AG09319 (cell line): ENCODE measurements at places on chromosomes 12 and 14.
A peak's percentile ranks its signal among the peaks of the same experiment; 100 is the strongest.

- DNase-seq: no peak
Measured at GRCh38 chr12:113569806-113570205, 98.1 kb upstream of the LHX5 start.

GRCh38 chr12:51901121-51901817, 6.0 kb upstream of the ACVRL1 start:
- no peak for DNase-seq

DNA sequence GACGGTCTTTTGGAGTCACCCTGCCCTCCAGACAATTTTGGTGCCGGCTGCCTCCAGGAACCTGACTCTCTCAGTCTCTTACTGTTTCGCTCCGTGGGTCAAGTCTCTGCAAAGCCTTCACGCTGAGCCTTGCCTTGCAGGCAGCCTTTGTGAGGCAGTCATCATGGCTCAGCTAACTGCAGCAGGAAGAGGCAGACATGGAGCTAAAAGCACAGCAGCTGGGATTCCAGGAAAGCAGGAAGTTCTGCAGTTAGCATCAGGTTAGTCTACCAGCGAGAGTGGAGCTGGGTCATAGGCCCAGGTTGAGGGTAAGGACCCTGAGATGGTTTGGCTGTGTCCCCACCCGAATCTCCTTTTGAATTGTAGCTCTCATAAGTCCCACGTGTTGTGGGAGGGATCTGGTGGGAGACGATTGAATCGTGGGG, 305.4 kb downstream of the PCNX1 start:
- DNase-seq: no peak

DNA sequence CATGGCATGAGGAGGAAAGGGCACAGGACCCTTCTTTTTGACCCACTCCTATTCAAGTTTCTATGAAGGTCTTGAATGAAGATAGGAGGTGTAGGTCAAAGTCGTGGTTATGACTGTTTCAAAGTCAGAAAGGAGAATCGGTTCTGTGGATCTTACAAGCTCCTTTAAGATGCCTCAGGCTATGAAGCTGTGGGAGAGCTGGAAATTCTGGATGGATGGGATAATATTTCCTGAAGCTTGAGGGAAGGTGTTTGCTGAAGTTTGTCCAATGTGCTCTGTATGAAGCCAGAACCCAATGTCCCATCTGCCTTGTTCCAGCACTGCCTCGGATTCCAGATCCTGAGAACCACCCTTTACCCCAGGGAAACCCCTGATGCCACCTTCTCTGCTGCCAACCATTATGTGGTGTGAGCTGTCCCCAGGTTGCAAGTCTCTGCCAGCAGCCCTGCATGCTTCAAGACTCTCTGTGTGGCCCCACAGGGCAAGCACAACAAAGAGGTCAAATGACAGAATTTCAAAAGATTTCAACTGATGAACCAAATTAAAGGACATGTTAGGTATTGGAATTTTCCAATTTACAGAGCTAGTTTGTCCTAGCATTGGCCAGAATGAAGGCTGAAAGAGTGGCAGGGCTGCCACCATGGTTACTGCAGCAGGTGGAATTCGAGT, 472.0 kb downstream of the RGS6 start:
- DNase-seq: no peak

- no peak for DNase-seq
Measured at GRCh38 chr12:68835333-68835908, 27.4 kb downstream of the MDM2 start.

DNA sequence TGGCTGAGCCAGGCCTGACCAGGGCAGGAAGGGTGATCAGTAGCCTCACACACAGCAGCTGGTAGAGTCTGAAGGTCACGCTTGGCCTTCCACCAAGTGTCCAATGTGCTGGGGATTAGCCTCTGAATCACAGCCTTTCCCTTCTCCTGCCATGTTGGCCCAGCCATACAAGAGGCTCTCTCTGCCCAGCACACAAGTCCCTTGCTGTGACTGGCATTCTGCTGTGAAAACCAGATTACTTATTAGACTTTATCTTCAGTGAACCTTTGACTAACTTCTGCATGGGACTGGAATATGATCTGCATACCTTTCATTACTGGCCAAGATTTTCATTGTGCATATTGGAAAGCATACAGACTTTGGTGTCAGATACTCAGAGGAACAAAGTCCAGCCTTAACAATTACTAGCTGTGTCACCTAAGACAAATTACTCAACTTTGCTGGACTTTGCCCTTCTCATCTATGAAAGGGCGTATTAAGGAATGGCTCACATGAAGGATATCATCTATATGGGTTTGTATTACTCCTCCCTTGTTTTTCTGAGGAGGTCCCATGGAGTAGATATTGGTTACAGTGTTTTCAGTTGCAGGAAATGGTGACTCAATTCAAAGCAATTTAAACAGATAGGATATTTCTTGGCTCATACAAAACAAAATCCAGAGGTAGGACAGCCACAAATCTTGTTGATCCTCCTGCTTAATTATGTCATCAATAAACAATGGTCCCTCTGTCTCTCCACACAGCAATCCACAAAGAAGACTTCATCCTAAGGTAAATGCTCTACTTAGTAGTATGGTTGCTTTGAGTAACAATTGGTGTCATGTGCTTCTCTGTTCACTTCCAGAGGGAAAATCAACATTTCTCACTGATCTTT, 99.6 kb downstream of the DYRK2 start:
- DNase-seq: peak; percentile 41

DNA sequence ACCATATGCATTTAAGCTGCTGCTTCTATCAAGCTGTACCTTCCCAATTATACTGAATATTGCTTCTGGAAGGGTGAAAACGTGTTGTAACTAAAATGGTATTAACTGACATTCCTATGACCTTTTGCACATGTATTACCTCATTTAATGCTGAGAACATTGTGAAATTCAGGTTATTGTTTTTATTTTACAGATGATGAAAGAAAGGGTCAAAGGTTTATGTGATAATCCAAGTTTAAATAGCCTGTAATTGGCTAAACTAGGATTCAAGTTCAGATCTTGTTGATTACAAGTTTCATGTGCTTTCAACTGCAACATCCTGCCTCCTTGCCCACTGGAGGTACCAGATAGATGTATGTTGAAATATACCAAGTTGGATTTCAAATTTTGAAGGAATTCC, 433.3 kb upstream of the PRICKLE1 start:
- DNase-seq: no peak

GRCh38 chr12:25875661-25876060, 82.8 kb upstream of the RASSF8 start:
- no peak for DNase-seq

GRCh38 chr14:77562681-77563080, 53.8 kb downstream of the SPTLC2 start:
- DNase-seq: peak; percentile 60

GRCh38 chr14:22226381-22226780, 362.6 kb downstream of the DAD1 start:
- no peak for DNase-seq

DNA sequence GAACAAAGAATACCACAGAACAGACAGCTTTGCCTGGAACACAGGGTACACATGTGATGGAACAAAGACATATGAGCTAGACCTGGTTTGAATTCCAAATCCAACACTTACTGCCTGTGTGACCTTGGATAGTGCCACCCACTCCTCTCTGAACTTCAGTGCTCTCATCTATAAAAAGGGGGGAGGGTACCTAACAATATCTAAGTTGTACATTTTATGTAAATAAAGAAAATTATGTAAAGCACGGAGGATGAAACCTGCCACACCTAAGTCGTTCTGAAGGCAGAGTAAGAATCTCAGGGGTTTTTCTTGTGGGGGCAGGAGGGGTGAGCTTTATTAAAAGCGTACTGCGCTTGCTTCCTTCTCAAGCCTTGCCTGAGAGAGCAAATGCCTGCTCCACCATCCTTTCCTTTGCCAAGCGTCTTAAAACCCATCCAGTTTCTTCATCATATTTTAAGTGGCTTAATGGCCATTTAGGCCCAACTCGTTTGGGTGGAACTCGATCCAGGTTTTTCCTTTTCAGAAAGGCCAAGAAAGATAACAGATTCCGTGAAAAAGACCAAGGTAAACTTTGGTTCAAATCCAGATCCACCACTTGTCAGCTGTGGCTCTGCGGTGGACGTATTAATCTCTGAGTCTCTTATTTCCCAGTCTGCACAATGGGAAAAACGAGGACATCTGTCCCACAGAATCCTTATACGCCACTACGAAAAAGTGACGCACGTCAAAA, 946 bp downstream of the DDX24 start:
- DNase-seq: no peak

DNA sequence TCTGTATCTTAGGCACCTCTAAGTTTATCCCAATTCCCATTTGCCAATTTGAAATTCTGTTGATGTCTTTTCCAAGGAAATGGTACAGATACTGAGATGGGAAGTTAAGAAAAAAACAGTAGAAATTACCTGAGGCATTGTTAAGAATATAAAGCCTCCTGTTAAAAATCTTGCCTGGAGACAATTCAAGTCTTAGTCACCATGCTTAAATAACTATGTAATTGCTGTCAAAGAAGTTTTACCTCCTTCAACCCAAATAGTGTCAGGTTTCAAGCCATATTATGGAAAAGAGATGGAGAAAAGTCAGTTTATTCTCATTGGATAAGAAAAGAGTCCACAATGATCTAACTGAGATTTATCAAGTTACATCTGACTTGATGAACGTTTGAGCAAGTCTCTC, 974.7 kb downstream of the GALC start:
- no peak for DNase-seq

DNA sequence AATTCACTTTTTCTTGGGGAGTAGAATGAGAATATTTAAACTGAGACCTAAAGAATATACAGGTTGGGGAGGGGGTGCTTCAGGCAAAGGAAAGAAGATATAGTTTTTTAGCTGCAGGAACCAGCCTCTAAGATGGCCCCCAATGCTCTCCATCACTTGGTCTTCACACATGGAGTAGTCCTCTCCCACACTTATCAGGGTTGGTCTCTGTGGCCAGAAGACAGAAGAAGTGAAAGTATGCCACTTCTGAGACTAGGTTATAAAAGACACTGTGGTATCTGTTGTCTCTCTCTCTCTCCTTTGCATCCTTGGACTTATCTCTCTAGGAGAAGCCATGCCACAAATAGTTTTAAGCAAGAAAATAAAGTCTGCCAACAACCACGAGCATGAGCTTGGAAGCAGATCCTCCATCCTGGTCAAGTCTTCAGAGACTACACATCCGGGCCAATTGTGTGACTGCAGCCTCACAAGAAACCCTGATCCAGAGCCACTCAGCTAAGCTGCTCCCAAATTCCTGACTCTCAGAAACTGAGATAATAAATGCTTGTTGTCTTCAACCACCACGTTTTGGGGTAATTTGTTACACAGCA, 18.0 kb downstream of the PUS7L start:
- no peak for DNase-seq

DNA sequence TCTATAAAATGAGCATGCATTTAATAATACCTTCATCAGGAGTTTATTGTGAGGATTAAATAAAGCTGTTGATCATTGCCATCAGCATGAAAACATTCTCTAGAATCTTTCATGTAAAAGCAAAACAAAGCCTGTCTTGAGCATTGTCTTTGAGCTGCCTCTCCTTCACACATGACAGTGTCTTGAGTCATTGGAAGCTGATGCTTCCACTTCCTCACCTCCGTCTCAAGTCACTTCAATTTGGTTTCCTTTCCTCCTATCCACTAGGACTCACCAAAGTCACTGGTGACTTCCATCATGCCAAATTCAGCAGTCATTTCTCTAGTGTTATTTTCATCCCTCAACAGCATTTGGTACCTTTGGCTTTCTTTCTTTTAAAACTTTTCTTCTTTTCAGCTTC, 31.6 kb upstream of the MYBPC1 start:
- no peak for DNase-seq

DNA sequence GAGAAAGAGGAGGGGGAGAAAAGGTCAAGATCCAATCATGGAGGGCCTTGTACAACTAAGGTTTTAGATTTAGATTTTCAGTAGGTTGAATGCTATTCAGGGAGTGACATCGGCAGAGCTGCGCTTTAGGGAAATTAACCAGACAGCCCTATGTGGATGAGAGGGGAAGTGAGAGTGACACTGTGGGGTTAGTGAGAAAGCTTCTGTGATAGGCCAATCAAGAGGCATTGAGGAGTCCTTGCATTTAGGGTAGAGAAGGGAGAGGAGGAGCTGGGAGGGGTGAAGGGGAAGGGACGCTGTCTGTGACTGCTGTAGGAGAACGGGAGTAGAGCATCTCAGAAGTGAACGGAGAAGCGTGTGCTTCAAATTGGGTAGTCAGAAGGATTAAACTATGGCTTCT, 3.4 kb downstream of the HSD17B6 start:
- DNase-seq: no peak

DNA sequence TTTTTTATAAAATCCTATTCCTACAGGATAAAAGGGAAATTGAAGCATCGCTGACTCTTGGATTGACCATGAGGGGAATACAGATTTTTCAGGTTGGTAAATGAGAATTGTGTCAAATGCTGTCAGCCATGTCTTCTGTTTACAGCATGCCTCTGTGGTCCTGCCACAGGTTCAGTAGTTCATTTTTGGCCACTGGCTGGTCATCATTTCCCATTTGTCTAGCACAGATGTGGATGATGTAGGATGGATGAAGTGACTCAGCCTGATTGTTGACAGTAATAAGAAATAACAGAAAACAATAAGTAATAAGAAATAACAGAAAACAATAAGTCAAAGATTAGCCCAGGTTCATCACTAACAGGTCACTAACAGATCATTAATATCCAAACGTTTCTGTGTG, 59.8 kb downstream of the FRMD6 start:
- DNase-seq: no peak

DNA sequence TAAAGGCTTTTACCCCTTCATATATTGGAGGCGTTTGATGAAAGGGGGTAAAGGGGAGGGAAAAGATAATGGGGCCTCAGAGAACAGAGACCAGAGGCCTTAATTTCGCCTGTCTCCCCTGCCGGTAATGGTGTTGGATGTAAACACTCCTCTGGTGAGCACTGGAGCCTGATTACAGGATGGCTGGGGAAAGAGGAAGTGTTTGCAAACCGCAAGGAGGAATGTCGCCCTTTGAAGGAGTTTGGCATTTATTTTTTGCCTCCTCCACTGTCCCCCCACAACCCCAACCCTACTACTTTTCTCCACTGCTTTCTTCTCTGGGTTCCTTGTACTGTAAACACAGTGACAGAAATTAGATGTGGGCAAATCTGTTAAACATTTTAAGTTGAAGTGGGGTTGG, 211.9 kb upstream of the TBX3 start:
- DNase-seq: no peak

DNA sequence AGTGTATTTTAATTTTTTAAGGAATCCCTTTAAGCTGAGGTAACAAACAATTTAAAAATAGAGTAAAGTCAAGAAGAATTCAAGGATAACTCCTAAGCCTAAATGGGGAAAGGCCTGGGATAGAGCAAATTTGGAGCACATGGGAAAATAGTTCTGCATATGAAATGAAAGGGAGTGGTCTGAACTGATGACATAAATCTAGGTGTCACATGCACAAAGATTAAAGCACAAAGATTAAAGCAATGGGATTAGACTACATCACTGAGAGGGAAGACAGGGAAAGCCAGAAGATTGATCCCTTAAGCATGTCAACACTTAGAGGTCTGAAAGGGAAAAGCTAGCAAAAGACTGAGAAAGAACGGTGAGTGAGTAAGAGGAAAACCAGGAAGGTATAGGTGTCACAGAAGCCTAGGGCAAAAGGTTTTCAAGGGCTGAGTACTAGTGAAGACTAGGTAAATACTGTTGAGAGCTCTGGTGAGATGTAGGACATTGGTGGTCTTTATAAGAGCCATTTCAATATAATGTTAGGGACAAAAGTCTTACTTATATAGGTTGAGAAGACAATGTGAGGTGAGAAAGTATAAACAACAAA, 59.6 kb downstream of the SEC23A start:
- DNase-seq: no peak

GRCh38 chr14:74290415-74290814, 12.3 kb downstream of the ABCD4 start:
- DNase-seq: no peak

- no peak for DNase-seq
Measured at GRCh38 chr12:100295764-100296555, 29.0 kb downstream of the SCYL2 start.
